PC-3 (cell line): ENCODE measurements at places on chromosomes 1 and 21. TPM values are rescaled to one million over a fixed set of nuclear protein-coding genes. Genes with fewer than 3 reads are reported as not detected.

DNA sequence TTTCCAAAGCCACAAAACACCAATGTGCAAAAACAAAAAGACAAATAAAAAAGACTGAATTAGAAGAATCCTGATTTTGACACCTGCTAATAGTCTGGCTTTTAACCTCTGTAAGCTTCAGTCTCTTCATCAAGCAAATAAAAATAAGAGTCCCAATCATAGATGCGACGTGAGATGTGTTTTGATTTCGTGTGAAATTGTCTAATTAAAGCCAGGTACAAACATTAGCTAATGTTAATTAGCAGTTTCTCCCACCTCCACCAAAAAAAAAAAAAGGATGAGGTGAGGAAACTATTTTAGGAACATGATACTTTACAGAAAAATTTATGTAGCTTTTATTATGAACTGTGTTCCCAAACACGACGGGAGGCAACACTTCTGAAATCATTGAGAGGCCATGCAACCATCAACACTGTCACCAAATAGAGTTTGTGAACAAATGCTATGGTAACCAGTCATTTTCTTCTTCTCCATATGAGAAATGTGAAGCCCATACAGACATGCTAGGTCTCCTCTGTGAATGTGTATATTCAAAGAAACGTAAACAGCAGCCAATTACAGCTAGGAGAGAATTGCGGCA lies 6.7 kb upstream of the EVI5 start:
- DNase-seq: no peak

DNA sequence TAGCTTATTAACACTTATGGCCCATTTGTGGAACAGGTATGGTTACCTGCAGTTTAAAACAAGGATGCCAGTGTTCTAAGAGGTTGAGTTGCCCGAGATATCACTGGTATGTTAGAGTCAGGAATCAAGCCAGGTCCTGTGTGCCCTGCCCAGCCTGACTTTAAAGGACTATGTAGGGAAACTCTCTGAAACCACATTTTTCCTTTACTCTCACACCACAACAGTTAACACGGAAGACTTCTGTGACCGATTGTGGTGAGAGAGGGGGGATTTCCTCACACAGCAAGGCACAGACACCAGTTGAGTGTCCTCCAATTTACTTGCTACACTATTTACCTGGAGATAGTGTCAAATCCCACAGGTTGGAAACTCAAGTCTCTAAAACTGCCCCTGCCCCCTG lies 47.8 kb downstream of the UCK2 start:
- no peak for DNase-seq

The LMX1A gene
- not detected in 2 replicates for total RNA-seq

GRCh38 chr1:109184687-109185086 lies 29.0 kb upstream of the SARS1 start:
- DNase-seq: no peak

The E2F2 gene
- 7.0 and 8.3 TPM in 2 replicates for total RNA-seq

The NT5C1A gene
- total RNA-seq: not detected in 2 replicates

- no peak for DNase-seq
These were observed 67.5 kb downstream of the IVNS1ABP start for GRCh38 chr1:185249563-185249962.

The LYPD8 gene
- not detected in 2 replicates for total RNA-seq

The GPR52 gene
- 0.44 and 3.6 TPM in 2 replicates for total RNA-seq

DNA sequence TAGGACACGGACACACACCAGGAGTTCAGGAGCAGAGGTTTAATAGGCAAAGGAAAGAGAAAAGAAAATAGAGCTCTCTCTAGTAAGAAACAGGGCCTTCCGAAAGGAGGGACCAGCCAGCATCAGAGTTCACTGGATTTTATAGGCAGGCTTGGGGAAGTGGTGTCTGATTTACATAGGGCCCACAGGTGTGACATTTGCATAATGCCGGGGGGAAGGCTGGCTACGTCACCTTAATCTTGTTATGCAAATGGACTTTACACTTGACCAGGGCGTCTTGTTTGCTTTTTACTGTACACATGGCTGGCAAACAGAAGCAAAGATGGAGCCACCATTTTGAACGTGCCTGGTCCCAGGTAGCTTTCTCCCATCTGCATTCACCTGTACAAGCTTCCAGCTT lies at the start of gene OR14A16:
TSS of gene OR14A16 (minus strand) at position 97 of the 400 bp plus-strand sequence. CDS start 8,390 bp downstream, outside the sequence.
- no peak for DNase-seq

- DNase-seq: peak; percentile 39
These were observed 2.8 kb downstream of the STPG1 start for GRCh38 chr1:24410750-24411149.

The MX2 gene
- total RNA-seq: 0.15 and 0.46 TPM in 2 replicates

The PLCH2 gene
- total RNA-seq: 5.9 and 7.2 TPM in 2 replicates

DNA sequence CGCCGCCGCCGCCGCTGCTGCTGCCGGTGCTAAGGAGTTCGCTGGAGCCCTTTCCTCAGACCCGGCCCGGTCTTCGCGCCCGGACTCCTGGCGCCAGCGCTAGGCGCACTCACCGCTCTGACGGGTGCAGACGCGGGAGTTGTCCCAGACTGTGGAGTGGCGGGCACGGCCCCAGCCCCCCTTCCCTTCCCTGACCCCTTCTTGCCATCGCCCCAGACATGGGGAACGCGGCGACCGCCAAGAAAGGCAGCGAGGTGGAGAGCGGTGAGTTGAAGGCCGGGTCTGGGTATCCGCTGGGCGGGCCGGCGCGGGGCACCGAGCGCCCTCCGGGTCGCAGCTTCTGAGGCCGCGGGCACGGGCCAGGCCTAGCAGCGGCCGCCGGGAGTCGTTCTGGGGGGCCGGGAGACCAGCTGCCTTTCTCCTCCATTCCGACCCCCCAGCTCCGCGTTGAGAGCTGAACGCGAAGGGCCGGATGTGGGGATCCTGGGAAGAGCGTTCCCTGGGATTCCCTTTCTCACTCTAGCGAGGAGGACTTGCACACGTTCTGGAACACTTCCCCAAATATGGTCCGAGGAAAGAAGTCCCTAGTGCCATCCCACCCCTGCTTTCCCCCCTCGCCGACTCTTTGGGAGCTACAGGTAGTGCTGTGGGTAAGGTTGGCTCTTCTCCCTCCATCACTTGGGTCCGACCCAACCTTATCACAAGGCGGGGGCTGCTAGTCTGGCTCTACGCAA lies 65.8 kb upstream of the PRKACB start:
- peak; percentile 18 for DNase-seq

The RGS8 gene
- not detected in 2 replicates for total RNA-seq

GRCh38 chr1:65769636-65770035 lies 23.1 kb upstream of the PDE4B start:
- peak; percentile 15 for DNase-seq

GRCh38 chr1:84000196-84000885 lies 1.4 kb upstream of the TTLL7 start:
- no peak for DNase-seq
